Renal cortical epithelial cell (primary cell): ENCODE measurements at places on chromosomes 3 and 15.
A peak's percentile ranks its signal among the peaks of the same experiment; 100 is the strongest.

GRCh38 chr3:4588466-4588865 is 95.3 kb downstream of the ITPR1 start:
- peak; percentile 53 for DNase-seq

DNA sequence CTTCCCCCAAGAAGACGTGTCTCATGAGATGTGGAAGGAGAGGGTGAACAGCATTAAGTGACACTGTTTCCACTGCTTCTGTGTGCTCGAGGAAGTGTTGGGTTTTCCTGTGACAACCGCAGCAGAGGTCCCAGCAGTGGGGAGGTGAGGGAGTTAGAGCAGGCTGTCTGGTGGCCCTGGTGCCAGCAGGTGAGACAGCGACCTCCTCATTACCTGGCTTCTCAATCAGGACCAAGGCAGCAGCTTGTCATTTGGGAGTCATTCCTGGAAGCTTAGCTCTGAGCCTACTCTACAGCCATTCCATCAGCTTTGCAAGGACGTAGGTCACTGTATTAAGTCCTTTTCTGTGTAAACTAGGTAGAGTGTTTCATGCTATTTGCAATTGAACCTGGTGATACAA is 63.3 kb upstream of the RGMA start:
- DNase-seq: no peak

DNA sequence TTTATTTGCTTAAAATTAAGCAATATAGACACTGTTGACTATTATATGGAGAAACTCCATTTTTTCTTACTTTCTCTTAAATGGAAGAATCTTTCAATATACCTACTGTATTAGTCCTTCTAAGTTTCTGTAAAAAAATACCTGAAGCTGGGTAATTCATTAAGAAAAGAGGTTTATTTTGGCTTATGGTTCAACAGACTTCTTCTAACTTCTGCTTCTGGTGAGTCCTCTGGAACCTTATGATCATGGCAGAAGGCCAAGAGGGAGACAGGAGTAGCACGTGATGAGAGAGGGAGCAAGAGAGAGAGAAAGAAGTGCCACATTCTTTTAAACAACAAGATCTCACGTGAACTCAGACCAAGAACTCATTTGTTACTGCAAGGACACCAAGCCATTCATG is 573.3 kb downstream of the MCTP2 start:
- no peak for DNase-seq

DNA sequence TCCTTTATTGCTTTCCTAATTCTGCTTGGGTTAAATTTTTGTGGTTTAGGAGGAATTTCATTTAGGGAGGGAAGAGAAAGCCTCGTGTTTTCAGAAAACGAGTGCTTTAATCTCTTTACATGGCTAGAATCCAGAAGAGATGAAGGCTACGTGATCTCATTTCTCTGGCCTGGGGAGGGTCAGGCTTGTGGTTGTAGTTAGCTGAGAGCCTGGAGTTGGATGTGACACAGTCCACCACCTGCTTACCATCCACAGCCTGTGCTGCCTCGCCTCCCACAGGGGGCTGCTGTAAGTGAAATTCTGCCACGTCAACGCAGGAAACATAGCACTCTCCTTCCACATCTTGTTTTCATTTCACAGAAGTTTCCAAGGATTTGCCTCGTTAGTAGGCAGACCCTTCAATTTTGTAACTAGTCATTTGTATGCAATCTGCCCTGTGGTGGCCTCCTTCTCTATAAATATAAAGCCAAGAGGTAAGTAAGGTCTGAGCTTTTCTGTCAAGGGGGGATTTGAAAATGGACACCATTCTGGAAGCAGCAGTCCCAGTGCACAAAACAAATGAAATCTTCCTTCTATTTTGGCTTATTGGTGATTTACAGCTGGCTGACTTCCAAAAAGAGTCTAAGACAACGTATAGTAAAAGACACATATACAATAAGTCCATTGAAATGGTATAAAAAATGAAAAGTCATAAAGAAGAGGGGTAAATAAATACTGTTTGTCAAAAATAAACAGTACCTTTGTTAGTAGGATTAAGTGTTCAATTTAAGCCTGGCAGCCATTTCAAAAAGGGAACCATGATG is 3.4 kb downstream of the GXYLT2 start:
- DNase-seq: peak; percentile 89

- no peak for DNase-seq
Observed at GRCh38 chr3:185813205-185813604, 11.6 kb downstream of the IGF2BP2 start.

- no peak for DNase-seq
Observed at GRCh38 chr15:66866656-66867055, 164.6 kb downstream of the SMAD6 start.

GRCh38 chr3:157767607-157768006 is 264.4 kb upstream of the VEPH1 start:
- DNase-seq: peak; percentile 44

- DNase-seq: no peak
Observed at GRCh38 chr3:72247645-72248388, 462.9 kb upstream of the PROK2 start.

GRCh38 chr3:14211621-14212020 is 33.0 kb downstream of the LSM3 start:
- no peak for DNase-seq

- no peak for DNase-seq
Observed at GRCh38 chr3:129205109-129205832, 21.6 kb upstream of the CNBP start.

- DNase-seq: no peak
Observed at GRCh38 chr15:57134071-57134605, 215.7 kb downstream of the TCF12 start.

DNA sequence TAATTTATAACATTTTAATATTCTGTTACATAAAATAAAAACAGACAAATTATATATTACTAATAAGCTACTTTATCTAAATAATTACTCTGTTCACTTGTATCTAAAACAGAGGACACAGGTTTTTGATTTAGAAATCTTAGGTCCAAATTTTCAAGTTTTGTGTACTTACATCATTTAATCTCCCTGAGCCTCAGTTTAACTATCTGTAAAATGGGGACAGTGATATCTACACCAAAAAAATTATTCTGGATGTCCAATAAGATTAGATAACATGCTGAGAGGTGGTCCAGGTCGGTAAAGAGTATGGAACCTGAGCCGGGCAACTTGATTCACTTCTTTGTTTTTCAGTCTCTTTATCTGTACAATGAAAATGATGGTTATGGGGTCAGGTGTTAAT is 263.8 kb upstream of the CDIN1 start:
- DNase-seq: no peak

DNA sequence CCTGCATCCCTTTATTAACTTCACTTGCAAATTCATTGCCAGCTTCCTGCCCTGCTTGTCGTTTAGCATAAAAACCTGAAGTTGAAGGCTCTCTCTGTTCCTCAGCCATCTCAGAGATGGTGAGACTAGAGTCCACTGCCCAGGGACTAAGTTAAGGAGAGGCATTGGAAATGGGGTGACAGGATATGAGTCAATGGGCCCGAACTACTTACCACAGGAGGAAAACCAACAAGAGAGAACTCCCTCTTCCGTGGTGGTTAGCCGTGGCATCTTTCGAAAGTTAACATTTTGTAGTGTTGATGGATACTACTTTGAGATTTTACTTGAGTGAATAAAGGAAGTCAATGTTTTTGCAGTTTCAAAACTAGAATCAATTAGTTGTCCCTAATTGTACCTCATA is 65.3 kb downstream of the LRTM1 start:
- DNase-seq: no peak

GRCh38 chr3:106510206-106510605 is 641.4 kb upstream of the CBLB start:
- DNase-seq: no peak

GRCh38 chr3:189316296-189317019 is 144.7 kb downstream of the TPRG1 start:
- DNase-seq: peak; percentile 88

DNA sequence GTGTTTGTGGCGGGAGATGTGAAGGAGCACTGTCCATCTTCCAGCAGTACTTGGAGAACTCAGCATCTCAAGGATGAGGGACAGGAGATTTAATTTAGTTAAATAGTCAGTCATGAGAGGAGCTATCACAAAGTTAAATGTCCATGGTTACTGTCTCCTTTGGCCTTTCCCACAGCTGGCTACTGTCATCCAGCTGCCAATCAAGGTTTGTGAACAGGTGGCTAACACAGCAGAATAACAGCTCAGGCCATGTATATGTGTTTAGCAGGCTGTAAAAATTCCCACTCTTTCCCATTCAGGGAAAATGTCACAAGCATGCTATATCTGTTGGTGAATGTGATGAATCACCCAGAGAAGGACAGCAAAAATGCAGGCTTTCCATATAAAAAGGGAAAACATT is 120.5 kb downstream of the TMEM108 start:
- no peak for DNase-seq

GRCh38 chr3:183013856-183014255 is 33.5 kb upstream of the DCUN1D1 start:
- DNase-seq: no peak

DNA sequence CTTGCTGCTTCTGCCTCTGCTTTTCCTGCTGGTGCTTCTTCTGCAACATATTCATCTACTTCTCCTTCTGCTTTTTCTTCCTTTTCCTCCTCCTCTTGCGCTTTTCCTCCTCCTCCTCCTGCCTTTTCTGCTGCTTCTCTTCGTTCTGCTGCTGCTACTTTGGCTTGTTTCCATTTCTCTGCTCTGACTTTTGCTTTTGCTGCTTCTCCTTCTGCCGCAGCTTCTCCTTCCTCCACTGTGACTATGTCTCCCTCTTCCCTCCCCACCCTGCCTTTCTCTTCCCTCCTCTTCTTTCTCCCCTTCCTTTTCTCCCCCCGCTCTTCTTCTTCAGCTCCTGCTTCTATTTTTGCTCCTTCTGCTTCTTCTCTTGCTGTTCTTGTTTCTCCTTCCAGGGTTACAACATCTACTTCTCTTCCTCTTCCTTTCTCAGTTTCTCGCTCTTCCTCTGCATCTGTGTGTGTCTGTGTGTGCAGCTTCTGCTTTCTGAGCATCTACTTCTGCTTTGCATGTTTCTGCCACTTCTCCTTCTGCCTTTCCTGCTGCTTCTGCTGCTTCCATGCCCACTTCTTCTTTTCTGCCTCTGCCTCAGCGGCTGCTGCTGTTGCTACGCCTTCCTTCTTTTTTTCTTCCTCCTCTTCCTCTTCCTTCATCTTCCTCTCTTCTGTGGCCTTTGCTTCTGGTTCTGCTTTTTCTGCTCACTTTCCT is 51.4 kb downstream of the FAM43A start:
- DNase-seq: no peak

GRCh38 chr3:191399918-191400317 is 61.0 kb upstream of the PYDC2 start:
- DNase-seq: no peak

- DNase-seq: no peak
Observed at GRCh38 chr3:186683979-186684378, 18.2 kb downstream of the HRG start.

- DNase-seq: no peak
Observed at GRCh38 chr3:11240496-11240895, 31.7 kb upstream of the ATG7 start.

DNA sequence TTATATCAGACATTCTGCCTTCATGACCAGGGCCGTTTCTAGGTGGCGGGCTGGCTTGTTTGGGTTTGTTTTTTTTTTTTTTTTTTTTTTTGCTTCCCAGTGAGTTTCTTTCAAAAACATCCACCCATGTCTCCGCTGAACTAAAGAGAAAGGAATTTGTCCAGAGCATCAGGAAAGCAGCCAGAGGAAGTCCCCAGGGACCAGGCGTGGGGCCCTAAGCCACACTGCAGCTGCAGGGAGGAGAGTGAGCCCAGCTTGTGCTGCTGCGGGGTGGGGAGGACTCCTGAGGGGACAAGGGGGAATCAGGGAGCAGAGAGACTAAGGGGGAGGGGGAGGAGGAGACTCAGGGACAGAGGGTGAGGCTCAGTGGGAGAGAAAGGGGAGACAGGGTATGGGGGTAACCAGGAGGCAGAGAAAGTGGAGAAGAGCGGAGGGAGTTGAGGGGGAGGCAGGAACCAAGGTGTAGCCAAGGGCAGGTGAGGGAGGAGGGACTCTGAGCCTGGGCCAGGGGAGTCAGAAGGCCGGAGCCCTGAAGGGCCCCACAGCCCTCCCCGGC is 49.5 kb downstream of the CYP11A1 start:
- no peak for DNase-seq

DNA sequence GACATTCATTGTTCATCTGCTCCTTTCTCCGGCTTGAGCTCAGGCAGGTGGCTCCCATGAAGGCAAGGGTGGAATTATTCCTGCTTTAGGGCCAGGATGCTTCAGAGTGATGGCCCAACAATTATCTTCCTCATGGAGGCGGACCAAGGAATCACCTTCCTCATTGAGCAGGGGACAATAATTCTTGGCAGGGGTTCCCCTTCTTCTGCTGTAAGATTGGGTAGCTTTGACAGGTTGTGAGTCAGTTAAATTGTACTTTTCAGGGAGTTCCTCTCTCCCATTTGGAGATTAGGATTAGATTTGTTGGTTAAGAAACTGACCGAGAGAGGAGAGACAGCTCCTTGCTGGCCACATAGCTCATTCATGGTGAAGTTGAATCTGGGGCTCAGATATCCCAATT is 31.4 kb upstream of the CD47 start:
- no peak for DNase-seq

DNA sequence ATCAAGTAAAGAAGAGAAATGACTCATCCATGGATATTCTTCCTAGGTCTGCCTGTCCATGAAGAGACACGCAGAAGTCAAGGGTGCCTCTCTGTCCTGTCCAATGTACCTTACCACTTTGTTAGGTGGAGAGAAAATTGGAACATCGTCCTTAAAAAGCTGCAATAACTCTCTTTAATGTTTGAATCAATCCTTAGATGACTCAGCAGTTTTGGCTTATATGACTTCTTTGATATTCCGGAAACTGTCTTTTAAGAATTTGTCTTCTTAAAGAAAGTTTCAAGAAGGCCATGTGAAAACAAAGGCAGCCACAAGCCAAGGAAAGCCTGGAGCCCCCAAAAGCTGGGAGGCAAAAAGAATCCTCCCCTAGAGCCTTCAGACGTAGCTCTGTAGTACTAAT is 49.2 kb downstream of the MRPL3 start:
- no peak for DNase-seq

- DNase-seq: no peak
Observed at GRCh38 chr3:129859272-129859671, 34.2 kb downstream of the TMCC1 start.

- DNase-seq: no peak
Observed at GRCh38 chr3:153961494-153961893, 159.7 kb upstream of the ARHGEF26 start.

- DNase-seq: peak; percentile 69
Observed at GRCh38 chr15:57541805-57542504, 49.7 kb upstream of the MYZAP start.

DNA sequence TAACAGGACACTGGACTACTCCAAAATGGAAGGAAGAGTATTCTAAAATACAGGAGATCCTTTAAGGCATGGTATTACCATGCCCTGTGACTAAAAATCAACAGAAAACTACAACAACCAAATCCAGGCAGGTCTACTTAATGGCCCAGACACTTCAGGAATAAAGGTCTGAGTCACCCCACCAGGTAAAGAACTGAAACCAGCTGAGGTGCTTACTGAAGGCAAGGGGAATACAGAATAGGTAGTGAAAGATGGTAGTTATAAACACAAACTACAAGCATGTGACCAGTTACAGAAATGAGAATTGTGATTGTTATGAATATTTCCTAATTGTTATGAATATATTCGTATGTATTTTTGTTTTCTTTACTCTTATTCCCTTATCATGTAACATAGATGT is 13.4 kb downstream of the IFT57 start:
- peak; percentile 47 for DNase-seq

- no peak for DNase-seq
Observed at GRCh38 chr3:126372413-126373145, 15.4 kb upstream of the KLF15 start.

GRCh38 chr15:28123408-28124023 is 24.4 kb upstream of the OCA2 start:
- DNase-seq: peak; percentile 74
